ENCODE measurements at places on chromosomes 3 and 15. TPM values are rescaled to one million over a fixed set of nuclear protein-coding genes. Genes with fewer than 3 reads are reported as not detected.

DNA sequence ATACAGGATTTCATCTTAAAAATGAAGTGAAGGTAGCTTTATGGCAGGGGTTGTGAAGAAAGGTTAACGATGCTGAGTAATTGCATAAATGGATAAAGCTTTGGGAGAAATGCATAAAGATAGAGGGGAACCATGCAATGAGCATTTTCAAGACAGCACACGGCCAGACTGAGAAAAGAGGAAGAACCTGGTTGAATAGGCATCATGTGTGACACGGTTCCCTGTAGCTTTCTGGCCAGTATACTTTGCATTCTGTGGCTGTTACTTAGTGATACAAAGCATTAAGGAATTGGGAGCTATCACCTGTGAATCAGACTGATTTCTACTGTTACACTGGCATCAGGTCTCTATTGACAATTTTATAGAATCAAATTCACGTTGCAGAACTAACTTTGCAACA is 33.3 kb downstream of the NR2C2 start:
- peak; percentile 60 for DNase-seq

- no peak for DNase-seq
These were observed 19.9 kb upstream of the LRRC2 start for GRCh38 chr3:46585799-46586693.

DNA sequence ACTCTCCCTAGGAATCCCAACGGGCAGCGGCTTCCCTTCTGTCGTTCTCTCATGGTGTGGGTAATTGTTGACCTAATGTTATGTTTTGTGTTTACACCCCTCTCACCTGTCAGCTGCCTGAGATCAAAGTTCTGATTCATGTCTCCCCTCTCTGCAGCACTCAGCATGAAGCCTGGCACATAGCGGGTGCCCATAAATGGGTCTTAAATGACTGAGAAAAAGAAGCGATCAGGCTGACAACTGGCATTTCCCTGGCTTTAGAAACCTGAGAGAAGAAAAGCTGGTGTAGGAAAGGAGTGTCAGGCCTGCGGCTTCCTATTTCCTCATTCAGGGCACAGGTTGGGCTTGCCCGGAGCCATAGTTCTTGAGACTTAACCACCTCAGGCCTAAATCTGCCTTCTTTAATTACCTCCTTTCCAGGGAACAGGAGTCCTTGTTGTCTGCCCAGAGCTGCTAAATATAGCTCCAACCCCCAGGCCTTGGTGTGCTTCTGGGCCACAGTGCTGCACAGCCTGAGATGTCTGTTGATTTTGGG is 31.8 kb downstream of the LPP start:
- DNase-seq, result no peak

GOLGA8M gene
- 1.1 TPM for total RNA-seq

PPM1L gene
- total RNA-seq, result 16.4 TPM
